Dermis microvascular lymphatic vessel endothelial cell (primary cell): ENCODE measurements at places on chromosomes 1 and 21. TPM values are rescaled to one million over a fixed set of nuclear protein-coding genes. Genes with fewer than 3 reads are reported as not detected.

Gene CBR3
- total RNA-seq = 2.8 and 3.0 TPM in 2 replicates

Gene RFX5
- total RNA-seq = 40.7 and 48.7 TPM in 2 replicates

Gene TIMM17A
- total RNA-seq = 43.5 and 57.9 TPM in 2 replicates

Gene KDF1
- total RNA-seq = not detected in 2 replicates

Gene SDC3
- 20.3 and 58.0 TPM in 2 replicates for total RNA-seq
